Stomach (tissue), 19 donors: ENCODE measurements at places on chromosomes 4 and X. TPM values are rescaled to one million over a fixed set of nuclear protein-coding genes. Genes with fewer than 3 reads are reported as not detected.

MAGEA9B gene
- not detected for total RNA-seq

GRCh38 chr4:148770848-148771247 is 328.6 kb upstream of the NR3C2 start:
- DNase-seq: no peak
- no peak overlapping the region for H3K4me3 ChIP-seq
- no peaks in the 10 kb centered on the region for H3K27me3 ChIP-seq
- H3K27ac ChIP-seq: no peak overlapping the region

GRCh38 chr4:2077537-2078460 is 18.7 kb downstream of the NAT8L start:
- H3K27me3 ChIP-seq: no peaks in the 10 kb centered on the region
- H3K4me3 ChIP-seq: no peak overlapping the region
- DNase-seq: no peak
- H3K27ac ChIP-seq: no peak overlapping the region
- H3K4me1 ChIP-seq: no peaks in the 10 kb centered on the region

DNA sequence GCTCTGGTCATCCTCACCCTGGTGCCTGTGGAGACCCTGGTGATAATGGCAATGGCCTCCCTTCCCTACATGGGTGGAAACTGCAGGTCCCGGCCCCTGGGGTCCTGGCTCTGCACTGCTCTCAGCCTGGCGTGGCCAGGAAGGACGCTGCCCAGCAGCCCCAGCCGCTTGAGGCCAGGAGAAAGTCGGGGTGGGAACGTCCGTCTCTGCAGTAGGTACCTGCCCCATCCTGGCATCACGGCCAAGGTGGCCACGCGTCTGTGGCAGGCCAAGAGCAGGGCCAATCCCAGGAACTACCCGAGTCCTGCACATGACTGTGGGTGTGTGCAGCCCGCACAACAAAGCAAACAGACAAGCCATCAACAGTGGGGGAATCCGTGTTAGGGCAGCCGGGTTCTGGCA is 33.8 kb downstream of the FGFRL1 start:
- no peak overlapping the region for H3K4me3 ChIP-seq
- H3K36me3 ChIP-seq: no peaks in the 10 kb centered on the region
- no peak for DNase-seq
- no peak overlapping the region for H3K27ac ChIP-seq
- H3K27me3 ChIP-seq: no peaks in the 10 kb centered on the region

- no peaks in the 10 kb centered on the region for H3K4me1 ChIP-seq
- no peaks in the 10 kb centered on the region for H3K27me3 ChIP-seq
- no peaks in the 10 kb centered on the region for H3K36me3 ChIP-seq
- H3K27ac ChIP-seq: no peak overlapping the region
- H3K4me3 ChIP-seq: no peak overlapping the region
- no peak for DNase-seq
Observed at GRCh38 chrX:26649534-26649933, 433.6 kb downstream of the MAGEB5 start.
